Astrocyte (in vitro differentiated cells and primary cell): ENCODE measurements at places on chromosomes 3 and 15.
A peak's percentile ranks its signal among the peaks of the same experiment; 100 is the strongest.

DNA sequence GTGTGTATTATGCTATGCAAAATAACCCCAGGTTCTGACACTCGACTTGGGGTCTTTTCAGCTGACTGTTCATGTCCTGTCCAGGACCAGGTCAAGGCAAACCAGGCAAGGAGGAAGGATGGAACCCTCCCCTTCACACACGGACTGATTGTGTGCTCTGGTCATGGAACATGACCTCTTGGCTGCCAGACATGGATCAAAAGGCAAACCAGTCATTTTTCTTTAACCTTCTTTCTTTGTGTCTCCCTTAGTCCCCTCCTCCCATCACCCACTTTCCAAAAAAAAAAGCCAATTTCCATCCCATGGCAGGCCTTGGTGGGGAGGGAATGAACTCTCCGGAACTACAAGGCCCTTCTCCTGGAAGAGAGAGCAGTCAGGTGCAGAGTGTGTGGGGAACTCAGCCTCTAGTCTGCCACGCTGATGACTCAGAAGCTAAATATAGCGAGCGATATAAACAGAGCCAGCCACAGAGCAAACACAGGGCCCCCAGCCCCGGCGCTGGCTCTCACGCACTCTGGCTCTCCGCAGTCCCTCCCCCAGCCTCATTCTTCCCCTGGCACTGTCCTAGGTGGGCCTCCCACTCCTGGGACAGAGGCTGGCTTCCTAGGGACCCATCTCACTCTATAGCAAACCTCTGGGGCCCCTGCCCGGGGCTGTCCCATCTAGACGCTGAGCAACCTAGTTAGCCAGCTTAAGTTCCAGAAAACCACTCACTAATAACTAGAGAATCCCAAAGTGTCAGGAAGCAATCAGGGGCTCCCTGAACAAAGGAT is 10.0 kb downstream of the BMF start:
- DNase-seq, result peak; percentile 97

DNA sequence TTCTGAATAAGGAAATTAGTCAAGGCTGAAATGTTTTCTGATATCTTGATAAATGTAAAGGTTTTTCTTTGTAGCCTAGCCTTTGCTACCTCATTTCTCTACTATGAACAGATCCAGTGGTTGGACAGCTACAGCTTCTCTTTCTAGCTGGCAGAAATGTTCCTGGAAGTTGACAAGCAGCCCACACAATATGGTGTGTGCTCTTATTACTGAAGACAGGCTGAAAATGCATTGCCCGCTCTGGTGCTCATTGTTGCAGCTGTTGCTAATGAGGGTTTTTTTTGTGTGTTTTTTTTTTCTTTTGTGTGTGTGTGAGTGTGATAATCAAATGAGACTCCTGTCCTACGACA is 844.3 kb upstream of the SEMA6D start:
- DNase-seq, result no peak

DNA sequence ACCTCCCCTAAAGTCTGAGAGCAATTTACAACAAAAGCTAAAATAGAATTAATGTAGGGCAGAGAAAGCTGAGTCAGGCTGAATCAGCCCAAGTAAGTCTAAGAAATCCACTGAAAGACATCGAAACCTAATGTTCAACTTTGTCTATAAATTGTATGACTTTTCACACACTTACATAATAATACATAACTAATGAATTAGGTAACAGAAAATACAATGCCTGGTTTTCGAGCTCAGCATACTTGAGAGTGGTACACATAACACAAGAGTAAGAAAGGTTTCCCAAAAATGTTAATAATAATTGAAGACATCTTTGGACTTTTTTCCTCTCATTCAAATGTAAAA is 55.3 kb upstream of the VGLL4 start:
- DNase-seq, result peak; percentile 68

- peak; percentile 12 for DNase-seq
Measured at GRCh38 chr3:186901135-186901734, 29.1 kb upstream of the ST6GAL1 start.

DNA sequence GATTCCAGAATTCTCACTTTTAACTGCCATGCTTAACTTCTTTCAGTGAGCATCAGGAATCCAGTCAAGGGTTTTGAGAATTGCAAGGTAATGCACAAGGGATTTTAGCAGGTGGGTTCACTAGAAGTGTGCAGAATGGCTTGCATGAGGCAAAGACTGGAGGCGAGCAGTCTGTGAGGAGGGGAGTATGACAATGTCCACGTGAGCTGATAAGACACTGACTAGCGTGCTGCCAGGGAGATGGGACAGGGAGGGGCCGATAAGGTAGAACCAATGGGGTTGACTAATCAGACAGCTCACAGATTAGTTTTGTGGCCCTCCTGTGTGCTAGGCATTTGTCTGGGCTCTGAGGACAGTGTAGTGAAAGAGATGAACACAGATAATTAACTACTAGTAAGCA is 102.0 kb upstream of the DAZL start:
- no peak for DNase-seq
